Stromal cell of bone marrow (primary cell): ENCODE measurements at places on chromosomes 12 and 14.

- no peak for DNase-seq
Measured at GRCh38 chr12:49934505-49934904, 16.0 kb upstream of the AQP2 start.

DNA sequence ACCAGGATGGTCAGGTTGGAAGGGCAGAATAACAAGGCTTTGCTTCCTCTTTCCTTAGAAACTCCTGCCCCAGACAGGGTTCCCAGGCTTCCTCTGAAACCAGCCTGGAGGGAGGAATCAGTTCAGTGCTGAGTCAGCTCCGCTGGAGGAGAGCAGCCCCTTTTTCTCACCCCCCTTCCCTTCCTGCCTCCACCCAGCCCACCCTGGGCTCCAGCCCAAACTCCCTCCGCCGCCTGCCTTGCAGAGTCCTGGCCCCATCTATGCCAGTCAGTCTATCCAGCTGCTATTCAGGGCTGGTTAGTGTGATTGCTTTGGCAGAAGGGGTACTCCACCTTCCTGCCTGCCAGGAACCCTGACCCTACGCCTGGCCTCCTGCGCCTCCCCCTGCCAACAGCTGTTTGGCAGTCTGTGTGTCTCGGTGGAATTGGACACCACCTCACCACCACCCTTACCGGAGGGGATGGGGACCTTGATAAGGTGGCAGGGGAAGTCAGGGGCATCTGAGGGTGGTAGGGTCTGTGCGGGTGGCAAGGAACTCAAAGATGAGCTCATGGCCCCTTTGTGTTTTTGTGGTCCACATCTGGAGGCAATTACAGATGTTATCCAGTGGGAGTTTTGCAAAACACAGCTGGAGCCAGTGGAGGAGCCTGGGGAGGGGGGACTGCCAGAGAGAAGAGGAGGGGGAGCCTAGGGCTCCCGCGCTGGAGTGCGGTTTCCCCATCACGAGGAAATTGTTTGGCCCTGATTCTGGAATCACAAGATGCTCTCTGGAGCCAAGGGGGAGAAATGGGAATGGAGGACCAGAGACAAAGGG lies 12.2 kb downstream of the MMP14 start:
- peak; percentile 93 for DNase-seq

- DNase-seq, result no peak
Measured at GRCh38 chr14:89493877-89494634, 77.0 kb upstream of the FOXN3 start.

DNA sequence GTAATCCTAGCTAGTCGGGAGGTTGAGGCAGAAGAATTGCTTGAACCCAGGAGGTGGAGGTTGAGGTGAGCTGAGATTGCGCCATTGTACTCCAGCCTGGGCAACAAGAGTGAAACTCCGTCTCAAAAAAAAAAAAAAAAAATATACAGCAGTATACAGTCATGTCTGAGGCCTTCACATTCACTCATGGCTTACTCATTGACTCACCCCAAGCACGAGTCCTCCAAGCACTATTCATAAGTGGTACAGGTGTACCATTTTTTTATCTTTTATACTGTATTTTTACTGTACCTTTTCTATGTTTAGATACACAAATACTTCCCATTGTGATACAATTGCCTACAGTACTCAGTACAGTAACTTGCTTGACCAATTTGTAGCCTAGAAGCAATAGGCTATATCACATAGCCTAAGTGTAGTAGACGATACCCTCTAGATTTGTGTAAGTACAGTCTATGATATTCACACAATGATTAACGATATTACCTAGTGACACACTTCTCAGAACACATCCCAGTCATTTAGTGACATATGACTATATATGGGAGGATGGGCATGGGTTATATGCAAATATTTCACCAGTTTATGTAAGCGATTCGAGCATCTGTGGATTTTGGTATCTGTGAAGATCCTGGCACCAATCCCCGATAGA lies 12.2 kb downstream of the LLPH start:
- DNase-seq, result no peak

- peak; percentile 41 for DNase-seq
Measured at GRCh38 chr14:73173092-73173735, 36.9 kb downstream of the PSEN1 start.

- no peak for DNase-seq
Measured at GRCh38 chr12:99205111-99205510, 442.4 kb upstream of the GARIN6 start.

GRCh38 chr14:99733540-99734405 lies 49.7 kb downstream of the CYP46A1 start:
- no peak for DNase-seq

DNA sequence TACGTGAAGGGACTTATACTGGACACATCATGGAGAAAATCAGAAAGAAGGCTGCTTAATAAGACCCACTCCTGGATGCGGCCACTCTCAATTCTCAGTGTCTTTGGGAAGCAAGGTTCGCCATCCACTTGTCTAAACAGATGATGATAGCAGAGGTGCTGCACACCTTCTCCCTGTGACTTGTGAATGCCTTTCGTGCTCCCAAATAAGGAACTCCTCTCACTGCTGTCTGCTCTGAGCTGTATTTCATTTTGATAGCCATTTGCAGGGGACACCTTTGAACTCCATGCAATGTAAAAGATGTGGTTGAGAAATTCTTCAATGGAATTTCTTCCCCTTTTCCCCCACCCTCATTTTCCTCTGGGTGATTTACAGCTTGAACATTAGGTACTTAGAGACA lies 11.6 kb downstream of the RMST start:
- no peak for DNase-seq

GRCh38 chr12:55966408-55967281 lies at the start of gene CDK2:
Gene CDK2, plus strand, starts transcription at chr12:55966830. Its CDS starts 179 bp downstream, at chr12:55967009.
- peak; percentile 64 for DNase-seq

DNA sequence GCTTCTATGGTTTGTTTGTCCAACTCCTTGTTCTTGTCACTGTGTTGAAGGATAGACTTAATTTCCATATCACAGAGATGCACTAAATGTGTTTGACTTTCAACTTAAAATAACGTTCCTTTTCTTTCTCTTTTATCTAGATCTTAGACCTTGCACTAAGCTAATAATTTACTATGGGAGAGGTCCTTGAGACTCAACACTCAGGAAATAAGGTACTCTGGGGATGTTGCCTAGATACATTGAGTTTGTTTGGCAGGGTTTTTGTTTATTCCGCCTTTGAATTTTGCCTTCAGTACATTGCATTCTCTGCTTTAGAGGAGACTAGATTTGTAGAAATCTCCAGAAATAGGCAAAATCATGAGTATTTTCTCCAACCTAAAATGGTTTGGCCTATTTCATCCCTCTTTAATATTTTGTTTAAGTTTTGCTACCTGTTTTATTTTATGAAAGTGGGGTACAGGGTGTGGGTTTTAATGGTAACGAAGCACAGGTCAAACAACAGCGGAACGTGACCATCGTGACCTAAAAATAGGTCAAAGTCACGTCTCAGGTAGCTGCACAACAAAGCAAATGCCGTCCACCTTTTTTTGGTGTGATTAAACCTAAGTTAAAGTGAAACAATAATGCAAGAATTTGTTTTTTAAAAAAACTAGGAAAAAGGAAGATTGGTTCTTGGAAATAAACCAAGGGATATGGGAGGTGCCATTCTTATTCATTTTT lies 115.3 kb upstream of the CPSF6 start:
- DNase-seq, result no peak
